Liver (tissue), 10 donors: ENCODE measurements at places on chromosomes 7 and 10. TPM values are rescaled to one million over a fixed set of nuclear protein-coding genes. Genes with fewer than 3 reads are reported as not detected.
A peak's percentile ranks its signal among the peaks of the same experiment; 100 is the strongest.

GRCh38 chr7:69691734-69692133, 93.5 kb downstream of the AUTS2 start:
- H3K27me3 ChIP-seq = no peaks in the 10 kb centered on the region
- no peaks in the 10 kb centered on the region for H3K4me1 ChIP-seq
- DNase-seq = no peak
- H3K36me3 ChIP-seq = no peaks in the 10 kb centered on the region

GRCh38 chr7:40231796-40232195, 97.0 kb downstream of the SUGCT start:
- DNase-seq = no peak
- H3K27ac ChIP-seq = no peak overlapping the region
- no peaks in the 10 kb centered on the region for H3K27me3 ChIP-seq
- peaks cover 4% of the 10 kb centered on the region for H3K4me1 ChIP-seq

DNA sequence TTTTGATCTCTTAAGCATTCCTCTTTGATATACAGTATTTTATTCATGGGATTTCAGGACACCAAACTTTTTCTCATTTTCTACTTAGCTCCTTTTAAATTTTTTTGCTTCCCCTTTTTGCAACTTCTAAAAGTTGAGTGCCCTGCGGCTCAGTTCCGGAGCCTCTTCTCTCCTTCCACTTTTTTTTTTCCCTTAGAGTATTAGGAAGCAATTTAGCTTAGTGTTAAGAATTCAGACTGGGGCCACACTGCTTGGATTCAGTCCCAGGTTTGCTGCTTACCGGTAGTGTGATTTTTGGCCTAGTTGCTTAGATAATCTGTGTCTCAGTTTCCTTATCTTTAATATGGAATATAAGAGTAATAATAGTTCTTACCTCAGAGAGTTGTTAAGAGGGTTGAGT, 3.4 kb downstream of the STAM start:
- no peak overlapping the region for H3K4me3 ChIP-seq
- no peak overlapping the region for H3K27ac ChIP-seq
- peaks cover 25% of the 10 kb centered on the region for H3K4me1 ChIP-seq
- H3K27me3 ChIP-seq = no peaks in the 10 kb centered on the region
- no peaks in the 10 kb centered on the region for H3K36me3 ChIP-seq
- no peak for DNase-seq

Gene ZNF727
- polyA plus RNA-seq = 0.05 TPM

Gene MYL7
- not detected for polyA plus RNA-seq

- H3K27me3 ChIP-seq = no peaks in the 10 kb centered on the region
- H3K36me3 ChIP-seq = no peaks in the 10 kb centered on the region
- no peak overlapping the region for H3K4me3 ChIP-seq
- H3K4me1 ChIP-seq = peaks cover 25% of the 10 kb centered on the region
- DNase-seq = no peak
- peak overlapping the region; percentile 50 for H3K27ac ChIP-seq
Observed at GRCh38 chr7:121006711-121007315, 18.3 kb downstream of the CPED1 start.

Gene NPTX2
- polyA plus RNA-seq = 0.22 TPM

Gene TMEM236
- 0.07 TPM for polyA plus RNA-seq

GRCh38 chr7:142797391-142798377, 26.9 kb downstream of the PRSS2 start:
- peaks cover 14% of the 10 kb centered on the region for H3K4me1 ChIP-seq
- H3K27ac ChIP-seq = peak overlapping the region; percentile 63
- no peaks in the 10 kb centered on the region for H3K36me3 ChIP-seq
- H3K4me3 ChIP-seq = no peak overlapping the region

GRCh38 chr10:17737027-17737965, 14.7 kb upstream of the TMEM236 start:
- H3K4me3 ChIP-seq = no peak overlapping the region
- no peak for DNase-seq
- no peak overlapping the region for H3K27ac ChIP-seq
- no peaks in the 10 kb centered on the region for H3K36me3 ChIP-seq
- H3K4me1 ChIP-seq = no peaks in the 10 kb centered on the region

Gene CASD1
- polyA plus RNA-seq = 3.8 TPM

Gene TEX36
- not detected for polyA plus RNA-seq

GRCh38 chr7:75842836-75843446, 29.3 kb upstream of the CCL24 start:
- no peak for DNase-seq
- no peaks in the 10 kb centered on the region for H3K4me1 ChIP-seq
- H3K36me3 ChIP-seq = no peaks in the 10 kb centered on the region
- H3K27ac ChIP-seq = peak overlapping the region; percentile 70
- no peaks in the 10 kb centered on the region for H3K27me3 ChIP-seq

GRCh38 chr10:122460891-122461293, 461 bp upstream of the HTRA1 start:
- H3K27me3 ChIP-seq = no peaks in the 10 kb centered on the region
- peaks cover 27% of the 10 kb centered on the region for H3K4me1 ChIP-seq
- H3K4me3 ChIP-seq = peak overlapping the region; percentile 36
- H3K36me3 ChIP-seq = no peaks in the 10 kb centered on the region
- peak overlapping the region; percentile 53 for H3K27ac ChIP-seq
- no peak for DNase-seq

DNA sequence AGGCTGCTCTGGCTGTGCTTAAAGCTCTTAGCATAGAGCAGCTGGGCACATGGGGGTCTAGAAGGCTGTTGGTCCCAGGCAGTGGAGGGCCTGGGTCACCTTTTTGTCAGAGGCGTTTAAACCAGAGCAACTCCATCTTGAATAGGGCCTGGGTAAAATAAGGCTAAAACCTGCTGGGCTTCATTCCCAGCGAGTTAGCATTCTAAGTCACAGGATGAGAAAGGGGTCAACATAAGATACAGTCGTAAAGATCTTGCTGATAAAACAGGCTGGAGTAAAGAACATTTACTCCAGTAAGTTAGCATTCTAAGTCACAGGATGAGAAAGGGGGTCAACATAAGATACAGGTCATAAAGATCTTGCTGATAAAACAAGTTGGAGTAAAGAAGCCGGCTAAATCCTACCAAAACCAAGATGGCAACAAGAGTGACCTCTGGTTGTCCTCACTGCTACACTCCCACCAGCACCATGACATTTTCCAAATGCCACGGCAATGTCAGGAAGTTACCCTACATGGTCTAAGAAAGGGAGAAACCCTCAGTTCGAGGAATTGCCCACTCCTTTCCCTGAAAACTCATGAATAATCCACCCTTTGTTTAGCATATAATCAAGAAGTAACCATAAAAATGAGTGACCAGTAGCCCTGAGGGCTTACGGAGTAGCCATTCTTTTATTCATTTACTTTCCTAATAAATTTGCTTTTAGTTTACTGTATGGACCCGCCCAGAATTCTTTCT, 96.8 kb upstream of the PCBD1 start:
- no peaks in the 10 kb centered on the region for H3K36me3 ChIP-seq
- no peak overlapping the region for H3K27ac ChIP-seq
- no peaks in the 10 kb centered on the region for H3K4me1 ChIP-seq
- H3K4me3 ChIP-seq = no peak overlapping the region
- DNase-seq = no peak

- no peaks in the 10 kb centered on the region for H3K36me3 ChIP-seq
- peaks cover 24% of the 10 kb centered on the region for H3K4me1 ChIP-seq
- H3K4me3 ChIP-seq = no peak overlapping the region
- H3K27ac ChIP-seq = no peak overlapping the region
- no peaks in the 10 kb centered on the region for H3K27me3 ChIP-seq
Observed at GRCh38 chr7:43491984-43492383, 90.9 kb upstream of the STK17A start.

- H3K36me3 ChIP-seq = no peaks in the 10 kb centered on the region
- peaks cover 8% of the 10 kb centered on the region for H3K4me1 ChIP-seq
- peak; percentile 88 for DNase-seq
- H3K27me3 ChIP-seq = no peaks in the 10 kb centered on the region
- no peak overlapping the region for H3K4me3 ChIP-seq
- no peak overlapping the region for H3K27ac ChIP-seq
Observed at GRCh38 chr7:151172273-151173141, 5.0 kb upstream of the GBX1 start.

Gene CCT6A
- polyA plus RNA-seq = 49.5 TPM

GRCh38 chr7:23473844-23474093, 3.5 kb upstream of the IGF2BP3 start:
- no peak for DNase-seq
- peaks cover 25% of the 10 kb centered on the region for H3K4me1 ChIP-seq
- H3K36me3 ChIP-seq = no peaks in the 10 kb centered on the region
- H3K27ac ChIP-seq = no peak overlapping the region

GRCh38 chr7:1716263-1717094, 46.4 kb downstream of the ELFN1 start:
- H3K36me3 ChIP-seq = no peaks in the 10 kb centered on the region
- H3K27ac ChIP-seq = no peak overlapping the region
- H3K4me1 ChIP-seq = peaks cover 17% of the 10 kb centered on the region
- no peak overlapping the region for H3K4me3 ChIP-seq
- DNase-seq = peak; percentile 36

GRCh38 chr7:113394856-113395255, 276.5 kb upstream of the SMIM30 start:
- H3K27me3 ChIP-seq = no peaks in the 10 kb centered on the region
- no peak for DNase-seq
- no peak overlapping the region for H3K4me3 ChIP-seq
- no peaks in the 10 kb centered on the region for H3K4me1 ChIP-seq
- H3K27ac ChIP-seq = no peak overlapping the region
- no peaks in the 10 kb centered on the region for H3K36me3 ChIP-seq

Gene C10orf71
- 0.03 TPM for polyA plus RNA-seq

Gene PNLIPRP1
- polyA plus RNA-seq = not detected

Gene PPP1R9A
- polyA plus RNA-seq = 0.17 TPM

DNA sequence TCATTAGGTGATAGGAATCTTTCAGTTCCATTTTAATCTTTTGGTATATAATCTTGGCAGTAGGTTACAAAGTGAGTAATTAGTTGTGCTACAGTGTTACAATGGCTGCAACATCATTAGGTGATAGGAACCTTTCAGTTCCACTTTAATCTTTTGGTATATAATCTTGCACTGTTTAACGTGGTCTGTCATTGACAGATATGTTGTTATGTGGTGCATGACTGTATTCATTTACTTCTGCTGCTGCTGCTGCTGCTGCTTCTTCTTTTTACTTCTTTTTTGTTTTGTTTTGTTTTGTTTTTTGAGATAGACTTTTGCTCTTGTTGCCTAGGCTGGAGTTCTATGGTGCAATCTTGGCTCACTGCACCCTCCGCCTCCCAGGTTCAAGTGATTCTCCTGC, 28.6 kb downstream of the ST7 start:
- no peak for DNase-seq
- no peaks in the 10 kb centered on the region for H3K4me1 ChIP-seq
- H3K36me3 ChIP-seq = no peaks in the 10 kb centered on the region
- H3K4me3 ChIP-seq = no peak overlapping the region

Gene GALNT17
- 0.10 TPM for polyA plus RNA-seq

Gene COL17A1
- not detected for polyA plus RNA-seq

DNA sequence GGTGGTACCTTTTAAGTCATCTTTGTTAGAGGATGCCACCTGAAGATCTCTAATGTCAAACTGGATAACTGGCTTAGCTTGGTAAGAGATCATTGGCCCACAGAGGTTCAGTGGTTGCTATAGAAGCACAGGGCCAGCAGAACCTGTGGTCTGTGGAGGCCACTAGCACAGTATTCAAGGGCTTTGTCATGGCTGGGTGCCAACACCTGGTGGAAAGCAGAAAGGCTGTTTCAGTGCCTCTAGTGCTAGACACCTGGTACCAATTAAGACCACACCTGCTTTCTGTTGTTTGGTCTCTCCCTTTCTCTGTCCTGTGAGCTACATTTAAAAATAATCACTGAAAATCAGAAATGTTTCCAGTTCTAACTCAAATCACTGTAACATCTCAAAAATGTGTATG, 10.0 kb upstream of the PCGF5 start:
- H3K36me3 ChIP-seq = no peaks in the 10 kb centered on the region
- no peaks in the 10 kb centered on the region for H3K4me1 ChIP-seq
- no peak for DNase-seq

DNA sequence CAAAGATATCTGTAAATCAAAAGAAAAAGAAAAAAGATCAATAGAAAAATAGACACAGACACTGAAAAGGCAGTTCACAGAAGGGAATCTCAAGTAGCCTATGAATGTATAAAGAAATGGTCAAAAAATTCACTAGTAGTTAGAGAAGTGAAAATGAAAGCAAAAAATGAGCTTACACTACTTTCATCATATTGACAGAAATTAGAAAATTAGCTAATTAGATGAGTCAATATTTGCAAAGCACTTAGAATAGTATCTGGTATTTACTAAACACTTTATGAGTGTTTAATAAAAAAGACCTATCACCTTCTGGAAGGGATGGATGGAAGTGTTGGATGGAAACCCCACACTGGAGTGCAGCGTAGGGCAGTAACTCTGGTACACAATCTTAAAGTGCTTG, 1.7 kb upstream of the CFAP58 start:
- no peaks in the 10 kb centered on the region for H3K36me3 ChIP-seq
- no peaks in the 10 kb centered on the region for H3K27me3 ChIP-seq
- no peak for DNase-seq
- no peak overlapping the region for H3K4me3 ChIP-seq
- peaks cover 25% of the 10 kb centered on the region for H3K4me1 ChIP-seq

DNA sequence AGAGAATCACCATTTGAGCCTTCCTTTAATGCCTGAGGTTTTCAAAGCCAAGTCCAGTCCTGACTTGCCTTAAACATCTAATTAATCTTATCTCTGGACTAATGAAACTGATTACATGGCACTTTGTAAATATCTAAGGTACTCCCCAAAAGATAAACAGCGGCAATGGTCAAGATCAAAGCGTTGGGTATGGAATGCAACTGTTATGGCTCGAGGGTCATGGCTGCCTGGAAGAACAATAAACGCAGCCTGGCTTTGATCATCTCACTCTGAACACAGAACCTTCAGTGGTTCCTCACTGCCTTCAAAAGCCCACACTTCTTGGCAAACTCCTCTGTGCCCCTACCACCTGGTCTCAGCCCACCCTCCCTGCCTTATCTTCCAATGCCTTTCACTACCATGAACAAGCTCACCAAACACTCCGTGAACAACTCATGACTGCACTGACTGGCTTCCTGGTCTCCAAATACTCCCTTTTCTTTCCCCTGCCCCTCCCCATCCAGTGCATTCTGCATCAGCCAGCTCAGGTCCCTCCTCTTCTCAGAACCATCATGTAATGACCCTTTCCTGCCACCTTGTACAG, 150.2 kb upstream of the NFE2L3 start:
- no peak for DNase-seq
- H3K36me3 ChIP-seq = no peaks in the 10 kb centered on the region
- no peak overlapping the region for H3K27ac ChIP-seq
- H3K4me3 ChIP-seq = no peak overlapping the region
- H3K27me3 ChIP-seq = no peaks in the 10 kb centered on the region
